GM04504 (cell line): ENCODE measurements at places on chromosomes 1 and 21.

- no peak for DNase-seq
Observed at GRCh38 chr1:225654277-225654597, 1.3 kb upstream of the ENAH start.

DNA sequence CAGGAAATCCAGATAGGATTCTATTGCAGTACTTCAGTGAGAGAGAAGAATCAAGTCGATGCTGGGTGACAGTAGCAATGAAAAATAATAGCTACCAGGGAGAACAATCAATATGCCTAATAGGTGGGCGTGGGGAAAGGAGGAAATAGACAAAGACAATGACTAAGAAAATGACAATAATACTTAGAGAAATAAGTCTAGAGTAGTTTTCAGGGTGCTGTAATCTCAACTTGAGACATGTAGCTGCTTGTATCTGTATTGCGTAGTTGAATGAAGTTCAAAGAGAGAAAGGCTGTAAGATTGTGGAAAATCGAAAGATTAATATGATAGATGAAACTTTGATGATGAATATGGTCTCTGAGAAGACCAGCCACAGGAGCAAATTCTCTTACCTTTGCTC lies 2.6 kb downstream of the STXBP3 start:
- DNase-seq, result no peak

DNA sequence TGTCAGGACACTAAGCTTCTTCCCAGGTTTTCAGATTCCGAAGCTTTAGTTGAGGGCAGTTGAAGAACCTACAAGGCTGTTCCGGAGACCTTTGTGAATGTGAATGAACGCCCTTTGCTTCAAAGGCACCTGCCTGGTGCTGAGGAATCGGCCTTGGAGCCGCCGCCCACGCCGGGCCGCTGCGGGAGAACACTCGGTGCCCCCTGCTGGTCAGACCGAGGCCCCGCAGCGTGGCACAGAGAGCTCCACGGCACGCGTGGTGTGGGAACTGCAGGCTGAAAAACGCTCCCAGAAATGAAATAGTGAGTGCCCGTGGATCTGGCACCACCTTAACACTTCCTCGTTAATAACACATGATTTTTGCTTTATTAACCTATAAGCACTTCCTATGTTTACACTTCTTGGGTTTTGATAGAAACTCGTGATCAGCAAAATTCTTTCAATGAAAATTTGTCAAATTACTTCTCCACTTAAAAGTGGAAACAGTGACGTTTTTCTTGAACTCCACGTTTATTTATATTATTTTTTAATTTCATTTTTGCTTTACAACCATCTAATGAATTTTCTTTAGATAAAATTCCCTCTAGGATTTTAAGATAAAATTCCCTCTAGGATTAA lies 460.6 kb downstream of the DSCAM start:
- DNase-seq, result no peak

DNA sequence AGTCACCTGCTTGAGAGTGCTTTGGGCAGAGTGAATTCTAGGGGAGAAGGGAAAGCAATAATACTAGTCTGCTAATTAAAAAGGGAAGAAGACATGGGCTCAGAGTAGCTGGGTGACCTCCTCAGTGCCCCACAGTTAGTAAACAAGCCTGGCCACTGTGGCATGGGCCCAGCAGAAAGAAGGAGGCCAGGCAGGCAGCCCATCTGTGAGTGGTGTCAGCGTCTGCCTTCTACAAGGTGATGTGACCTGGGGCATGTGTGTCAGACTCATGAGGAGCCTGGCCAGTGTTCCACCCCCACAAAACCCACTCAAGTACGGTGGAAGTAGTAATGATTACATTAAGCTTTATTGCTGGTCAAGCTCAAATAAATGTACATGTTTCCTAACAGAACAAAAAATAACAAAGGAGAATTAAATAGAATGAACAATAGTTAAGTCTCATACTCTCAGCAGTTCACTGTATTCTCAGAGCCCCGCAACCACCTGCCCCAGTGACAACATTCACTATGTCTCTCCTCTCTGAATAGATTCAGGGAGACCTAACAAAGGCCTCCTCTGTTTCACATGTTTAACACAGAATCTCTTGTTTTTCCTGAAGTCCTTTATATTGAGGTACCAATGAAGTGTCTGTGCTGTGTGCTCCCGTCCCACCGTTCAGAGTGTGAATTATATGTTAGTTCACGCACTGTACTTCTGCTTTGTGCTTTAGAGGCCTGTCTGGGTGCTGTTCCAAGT lies 32.5 kb downstream of the SLC22A15 start:
- no peak for DNase-seq

- peak; percentile 84 for DNase-seq
Observed at GRCh38 chr1:156104065-156104810, 10.3 kb upstream of the LMNA start.

- DNase-seq, result no peak
Observed at GRCh38 chr1:174584071-174584470, 136.3 kb downstream of the GPR52 start.

DNA sequence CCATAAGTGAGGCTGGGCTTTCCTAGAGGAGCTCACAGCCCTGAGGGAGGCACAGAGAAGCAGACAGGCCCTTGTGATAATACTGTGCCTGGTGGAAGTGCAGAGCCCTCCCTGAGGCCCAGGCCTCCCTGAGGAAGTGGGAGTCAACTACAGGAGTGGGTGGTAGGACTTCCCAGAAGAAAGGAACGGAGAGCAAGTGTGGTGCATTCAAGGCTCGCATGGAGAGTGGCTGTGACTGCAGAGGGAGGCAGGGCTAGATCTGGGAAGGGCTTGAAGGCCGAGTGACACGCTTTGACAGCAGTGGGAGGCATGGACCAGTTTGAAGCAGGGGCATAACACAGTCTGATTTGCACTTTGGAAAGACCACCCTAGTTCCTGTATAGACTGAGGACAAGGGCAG lies 37.3 kb downstream of the AZIN2 start:
- DNase-seq, result no peak

DNA sequence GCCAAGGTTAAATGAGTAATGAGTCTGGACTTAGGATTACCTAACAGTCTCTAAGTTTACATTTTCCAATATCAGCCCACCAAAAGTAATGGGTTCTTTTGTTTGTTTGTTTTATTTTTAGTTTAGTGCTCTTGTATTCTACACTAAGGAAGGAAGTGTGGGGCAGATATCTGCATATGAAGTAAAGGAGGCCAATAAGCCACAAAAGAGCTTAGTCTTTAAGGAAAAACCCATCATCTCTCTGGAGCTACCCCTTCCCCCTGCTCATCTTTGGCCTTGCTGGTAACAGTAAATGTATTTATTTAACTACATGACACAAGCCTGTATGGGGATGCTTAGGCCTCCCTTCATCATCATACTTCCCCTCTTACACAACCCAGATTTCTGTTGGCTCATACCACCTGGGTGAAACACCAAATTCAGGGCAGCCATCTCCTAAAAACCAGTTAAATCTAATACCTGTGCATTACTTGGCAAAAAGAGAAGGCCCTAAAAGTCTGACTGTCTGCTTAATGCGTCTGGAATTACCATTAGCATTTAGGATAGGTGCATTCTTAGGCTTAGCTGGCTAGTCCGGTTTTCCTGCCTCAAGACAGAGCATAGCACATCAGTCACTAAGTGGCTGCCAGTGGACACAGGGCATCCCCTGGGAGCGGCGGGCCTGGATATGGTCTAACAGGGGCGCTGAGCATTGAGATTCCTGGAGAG lies 96.8 kb upstream of the ADGRL2 start:
- DNase-seq, result no peak

DNA sequence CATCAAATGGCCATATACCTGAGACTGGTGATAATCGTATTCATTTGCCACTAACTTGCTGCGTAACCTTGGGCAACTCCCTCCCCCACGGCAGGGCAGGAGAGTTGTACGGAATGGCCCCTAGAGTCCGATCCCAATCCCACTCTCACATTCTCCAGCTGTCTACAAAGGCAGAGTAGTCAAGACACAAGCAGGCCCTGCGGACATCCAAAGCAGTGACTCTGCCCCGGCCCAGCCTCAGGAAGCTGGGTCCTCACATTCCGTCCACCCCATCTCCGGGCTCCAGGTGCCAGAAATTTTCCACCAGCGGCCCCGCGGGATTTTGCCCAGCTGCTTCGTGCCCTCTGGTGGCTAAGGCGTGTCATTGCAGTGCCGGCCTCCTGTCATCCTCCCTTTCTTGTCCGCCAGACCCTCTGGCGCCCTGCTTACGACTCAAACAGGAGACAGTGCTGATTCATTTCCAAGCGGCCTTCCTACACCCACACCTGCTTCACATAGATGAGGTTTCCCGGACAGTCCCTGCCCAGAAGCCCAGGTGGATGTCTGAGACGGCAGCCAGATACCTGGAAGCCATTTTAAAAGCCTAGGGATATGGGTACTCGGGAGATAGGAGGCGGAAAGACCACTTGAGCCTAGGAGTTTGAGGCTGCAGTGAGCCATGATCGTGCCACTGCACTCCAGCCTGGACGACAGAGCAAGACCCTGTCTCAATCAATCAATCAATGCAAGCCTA lies 2.9 kb upstream of the S100A2 start:
- peak; percentile 80 for DNase-seq

DNA sequence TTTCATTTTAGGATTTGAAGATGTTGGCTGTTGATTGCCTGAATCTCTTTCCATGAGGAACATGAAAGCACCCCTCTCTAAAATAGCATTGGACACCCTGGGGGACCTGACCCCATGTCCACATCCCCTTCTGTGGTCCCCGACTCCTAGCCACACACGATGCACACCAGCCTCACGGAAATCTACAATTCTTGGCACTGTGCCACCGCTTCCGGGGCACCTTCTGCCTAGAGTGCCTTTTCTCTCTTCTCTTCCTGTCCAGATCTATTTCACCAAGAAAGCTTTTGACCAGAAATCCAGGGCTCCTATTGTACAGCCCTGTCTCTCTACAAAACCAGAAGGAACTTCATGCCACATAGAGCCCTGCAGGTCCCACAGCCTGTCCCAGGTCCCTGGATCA lies 50.3 kb downstream of the MYSM1 start:
- DNase-seq, result no peak
